ENCODE measurements at places on chromosomes 7 and 10.

GRCh38 chr10:84415539-84416244 lies 87.3 kb downstream of the CCSER2 start:
- DNase-seq: no peak

DNA sequence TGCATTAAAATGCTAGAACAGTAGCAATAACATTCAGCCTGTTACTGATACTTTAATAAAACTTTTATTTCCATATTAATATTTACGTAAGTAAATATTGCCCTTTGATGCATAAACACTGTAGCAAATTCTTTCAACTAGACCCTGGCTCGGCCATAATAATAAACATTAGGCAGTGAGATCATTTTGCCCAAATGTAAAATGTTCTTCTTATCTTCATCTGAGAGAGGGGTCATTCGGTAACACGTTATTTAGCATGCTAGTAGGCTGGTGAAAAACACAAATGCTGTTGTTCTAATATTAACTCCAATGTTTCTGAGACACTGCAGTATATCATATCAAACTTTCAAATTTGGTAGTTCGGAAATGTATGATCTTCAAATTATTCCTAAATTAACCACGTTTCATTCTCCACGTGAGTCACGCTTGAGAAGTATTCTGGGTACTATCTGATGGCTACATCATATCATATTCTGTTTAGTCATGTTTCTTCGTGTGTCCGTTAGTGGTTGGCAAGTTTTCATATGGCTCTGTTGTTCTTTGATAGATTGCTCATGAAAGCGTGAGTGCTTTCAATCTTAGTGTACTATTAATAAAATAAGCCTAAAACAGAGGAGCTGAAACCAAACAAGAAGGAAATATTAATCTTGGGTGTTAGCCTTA lies 145.8 kb downstream of the NSUN6 start:
- DNase-seq: peak; percentile 4

- DNase-seq: no peak
Measured at GRCh38 chr10:74544106-74544505, 282.3 kb upstream of the KAT6B start.

DNA sequence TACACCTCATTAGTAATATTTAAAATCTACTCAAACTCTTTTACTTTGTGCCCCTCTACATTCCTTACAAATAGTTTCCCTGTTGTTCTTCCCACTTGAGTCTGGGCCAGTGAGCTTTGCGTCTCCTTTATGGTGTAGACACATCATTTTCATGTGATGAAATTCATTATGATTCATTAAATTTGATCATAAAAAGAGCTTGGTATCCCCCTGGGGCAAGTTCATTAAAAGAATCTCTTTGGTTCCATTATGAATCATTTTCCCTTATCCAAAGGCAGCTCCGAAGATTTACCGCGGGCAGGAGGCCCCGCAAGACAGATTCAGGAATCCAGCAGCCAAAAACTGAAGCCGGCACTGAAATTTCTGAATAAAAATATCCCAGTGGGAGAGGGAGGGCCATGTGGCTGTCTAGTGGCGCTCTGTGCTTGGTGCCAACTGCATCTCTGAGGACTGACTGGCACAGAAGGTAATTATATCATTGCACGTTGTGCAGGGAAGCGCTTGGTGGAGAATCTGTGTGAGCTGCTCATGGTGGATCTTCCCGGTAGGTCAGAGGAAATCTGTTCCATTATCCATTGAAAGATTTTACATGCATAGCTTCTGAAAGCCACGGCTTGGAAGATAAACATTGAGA lies 151.4 kb upstream of the PITRM1 start:
- peak; percentile 80 for DNase-seq

GRCh38 chr7:93258661-93259060 lies 26.5 kb downstream of the VPS50 start:
- DNase-seq: peak; percentile 16

- peak; percentile 24 for DNase-seq
Measured at GRCh38 chr7:3888096-3888495, 587.0 kb downstream of the SDK1 start.

- peak; percentile 82 for DNase-seq
Measured at GRCh38 chr10:83539528-83540308, 599.6 kb upstream of the GHITM start.

GRCh38 chr10:1179346-1180070 lies 123.3 kb downstream of the WDR37 start:
- no peak for DNase-seq

DNA sequence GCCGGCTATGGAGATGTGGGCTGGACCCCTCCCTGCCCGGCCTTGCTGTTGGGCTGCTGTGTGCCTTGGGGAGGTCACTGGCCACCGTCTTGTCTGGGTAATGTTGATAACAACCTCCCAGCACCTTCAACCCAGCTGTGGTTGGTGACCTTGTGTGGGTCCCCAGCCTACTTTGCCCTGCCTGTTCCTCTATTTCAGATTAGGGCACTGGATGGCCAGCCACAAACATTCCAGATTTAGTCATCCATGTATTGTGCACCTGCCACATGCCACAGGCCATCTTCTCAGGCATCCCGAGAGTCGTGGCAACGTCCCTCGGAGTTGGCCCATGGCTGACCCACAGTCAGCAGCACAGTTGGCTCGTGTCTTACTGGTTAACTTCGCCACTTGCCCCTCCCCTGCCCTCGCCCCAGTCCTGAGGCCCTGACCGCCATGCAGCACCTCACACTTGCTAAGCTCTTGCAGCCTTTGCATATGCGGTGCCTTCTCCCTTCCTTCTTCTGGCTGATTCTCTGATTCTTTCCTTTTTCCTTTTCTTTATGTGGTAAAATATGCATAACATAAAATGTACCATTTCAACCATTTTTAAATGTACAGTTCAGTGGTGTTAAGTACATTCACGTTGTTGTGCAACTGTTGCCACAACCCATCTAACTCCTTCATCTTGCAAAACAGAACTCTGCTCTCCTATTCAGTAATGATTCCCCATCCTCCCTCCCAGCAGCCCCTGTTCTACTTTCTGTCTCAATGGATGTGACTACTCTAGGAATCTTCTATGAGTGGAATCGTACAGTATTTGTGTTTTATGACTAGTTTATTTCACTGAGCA lies 60.6 kb downstream of the PRF1 start:
- DNase-seq: no peak

GRCh38 chr7:50422858-50423257 lies 27.3 kb downstream of the FIGNL1 start:
- no peak for DNase-seq

DNA sequence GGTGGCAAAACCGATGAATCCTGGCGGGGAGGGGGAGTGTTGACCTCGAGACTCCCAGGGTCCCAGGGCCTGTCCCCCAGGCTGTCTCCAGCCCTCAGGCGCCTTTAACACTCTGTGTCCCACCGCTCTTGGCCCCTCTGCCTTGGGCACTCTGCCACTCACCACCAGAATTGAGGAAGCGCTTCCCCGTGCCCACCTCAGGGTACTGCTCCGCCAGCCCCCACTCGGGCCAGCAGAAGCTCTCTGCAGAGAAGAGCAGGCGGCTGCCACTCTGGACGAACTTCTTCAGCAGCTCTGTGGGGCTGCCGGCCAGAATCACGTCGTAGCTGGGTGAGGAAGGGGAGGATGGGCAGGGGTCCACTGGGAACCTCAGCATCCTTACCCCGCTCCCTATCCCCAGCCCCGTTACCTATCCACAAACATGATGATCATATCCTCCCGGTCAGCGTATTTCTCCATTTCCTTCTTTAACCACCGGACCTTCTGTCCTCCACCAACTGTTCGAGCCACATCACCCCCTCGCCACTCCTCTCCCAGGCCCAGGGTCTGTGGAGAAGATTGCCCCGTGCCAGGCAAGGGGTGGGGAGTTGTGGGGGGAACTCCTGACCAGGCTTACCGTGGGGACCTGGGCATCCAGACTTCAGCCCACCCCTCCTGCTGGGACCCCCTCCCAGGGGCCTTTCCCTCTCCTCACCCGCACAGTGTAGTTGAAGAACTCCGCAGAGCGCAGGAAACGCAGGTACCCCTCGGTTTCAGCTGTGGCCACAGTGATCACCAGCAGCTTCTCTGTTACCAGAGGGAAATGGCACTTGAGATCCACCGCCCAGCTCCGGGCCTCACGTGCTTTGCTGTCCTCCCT lies 1.2 kb downstream of the PLOD3 start:
- no peak for DNase-seq

GRCh38 chr7:95139922-95140321 lies 184.4 kb downstream of the PON1 start:
- no peak for DNase-seq

GRCh38 chr10:78578929-78579328 lies 489.8 kb upstream of the ZMIZ1 start:
- no peak for DNase-seq

DNA sequence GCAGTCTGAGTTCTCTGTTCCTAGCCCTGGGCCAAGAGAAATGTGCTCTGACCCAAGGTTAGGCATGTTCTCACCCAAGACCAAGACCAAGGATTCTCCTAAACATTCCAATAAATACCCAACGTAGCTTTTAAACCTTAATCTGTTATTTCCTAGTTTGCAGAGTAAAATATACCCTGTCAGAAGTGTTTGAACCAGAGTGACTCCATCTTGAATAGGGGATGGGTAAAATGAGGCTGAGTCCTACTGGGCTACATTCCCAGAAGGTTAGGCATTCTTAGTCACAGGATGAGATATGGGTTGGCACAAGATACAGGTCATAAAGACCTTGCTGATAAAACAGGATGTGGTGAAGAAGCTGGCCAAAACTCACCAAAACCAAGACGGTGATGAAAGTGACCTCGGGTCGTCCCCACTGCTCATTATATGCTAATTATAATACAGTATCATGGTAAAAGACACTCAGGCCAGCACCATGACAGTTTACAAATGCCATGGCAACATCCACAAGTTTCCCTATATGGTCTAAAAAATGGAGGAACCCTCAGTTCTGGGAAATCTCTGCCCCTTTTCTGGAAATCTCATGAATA lies 27.7 kb downstream of the PLXNA4 start:
- DNase-seq: peak; percentile 53

- no peak for DNase-seq
Measured at GRCh38 chr7:131449373-131449902, 107.0 kb downstream of the PODXL start.

DNA sequence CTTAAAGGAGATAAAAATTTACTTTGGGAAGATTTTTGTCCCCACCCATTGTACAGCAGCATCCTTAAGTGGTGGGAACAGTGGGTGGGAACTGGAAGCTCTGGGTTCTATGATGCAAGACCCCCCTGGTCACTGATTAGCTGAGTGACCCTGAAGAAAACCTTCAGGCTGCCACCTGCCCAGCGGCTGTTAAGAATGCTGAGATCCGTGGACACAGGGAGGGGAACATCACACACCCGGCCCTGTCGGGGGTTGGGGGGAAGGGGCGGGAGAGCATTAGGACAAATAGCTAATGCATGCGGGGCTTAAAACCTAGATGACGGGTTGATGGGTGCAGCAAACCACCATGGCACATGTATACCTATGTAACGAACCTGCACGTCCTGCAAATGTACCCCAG lies 14.5 kb downstream of the CARD11 start:
- no peak for DNase-seq

DNA sequence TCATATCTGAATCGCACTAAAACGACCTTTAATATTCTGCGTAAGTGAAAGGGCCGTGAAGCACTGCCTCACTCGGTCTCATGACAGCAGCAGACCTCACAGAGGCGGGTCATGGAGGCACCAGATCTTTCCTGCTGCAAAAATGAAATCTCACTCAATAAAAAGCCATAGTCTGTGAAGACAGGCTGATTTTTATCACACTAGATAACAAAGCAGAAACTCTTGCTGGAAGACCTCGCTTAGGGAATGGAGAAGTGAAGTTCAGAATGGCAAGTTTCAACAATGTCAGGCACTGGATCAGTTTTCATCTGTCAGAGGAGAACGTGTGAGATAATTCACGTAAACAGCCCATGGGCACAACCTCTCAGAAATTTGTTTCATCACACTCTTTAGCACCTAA lies 8.0 kb downstream of the SEPHS1 start:
- DNase-seq: no peak

DNA sequence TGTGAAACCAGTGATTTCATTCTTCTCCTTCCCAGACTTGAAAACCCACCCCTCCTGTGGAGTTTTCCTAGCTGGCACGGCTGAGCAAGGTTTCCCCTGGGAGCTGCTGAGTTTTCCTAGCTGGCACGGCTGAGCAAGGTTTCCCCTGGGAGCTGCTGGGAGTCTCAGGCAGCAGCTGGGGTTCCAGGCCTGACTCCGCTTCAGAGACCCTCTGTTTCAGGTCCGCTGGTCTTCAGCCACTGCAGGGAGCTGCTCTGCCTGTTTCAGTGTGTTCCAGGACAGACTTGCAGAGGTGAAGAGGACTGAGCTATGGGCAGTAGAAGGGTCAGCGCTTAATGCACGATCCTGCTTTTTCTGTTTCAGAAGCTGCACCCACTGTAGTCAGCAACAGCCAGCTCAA lies 104.9 kb downstream of the XRCC2 start:
- DNase-seq: no peak

- DNase-seq: no peak
Measured at GRCh38 chr10:26044141-26044749, 110.2 kb downstream of the MYO3A start.

- DNase-seq: no peak
Measured at GRCh38 chr10:72056113-72056512, 32.2 kb downstream of the SPOCK2 start.

- DNase-seq: peak; percentile 78
Measured at GRCh38 chr10:104332243-104333031, 5.8 kb downstream of the ITPRIP start.

DNA sequence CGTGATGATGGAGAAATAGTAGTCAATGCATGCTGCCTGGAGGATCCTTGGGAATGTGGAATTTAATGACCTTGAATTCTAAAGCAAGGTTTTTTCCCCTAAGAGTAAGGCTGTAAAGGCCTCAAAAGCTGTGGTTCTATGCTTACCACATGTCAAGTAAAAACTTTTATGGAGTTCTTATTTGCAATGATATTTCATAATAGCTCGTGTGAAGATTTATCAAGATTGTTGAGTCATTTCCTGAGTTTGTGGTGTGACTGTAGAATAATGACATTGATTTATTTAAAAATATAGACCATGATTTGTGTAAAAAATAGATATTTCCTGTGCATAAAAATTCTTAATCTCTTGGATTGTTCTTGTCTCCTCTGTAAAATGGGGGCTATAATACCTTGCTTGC lies 67.5 kb upstream of the SORCS1 start:
- DNase-seq: no peak

DNA sequence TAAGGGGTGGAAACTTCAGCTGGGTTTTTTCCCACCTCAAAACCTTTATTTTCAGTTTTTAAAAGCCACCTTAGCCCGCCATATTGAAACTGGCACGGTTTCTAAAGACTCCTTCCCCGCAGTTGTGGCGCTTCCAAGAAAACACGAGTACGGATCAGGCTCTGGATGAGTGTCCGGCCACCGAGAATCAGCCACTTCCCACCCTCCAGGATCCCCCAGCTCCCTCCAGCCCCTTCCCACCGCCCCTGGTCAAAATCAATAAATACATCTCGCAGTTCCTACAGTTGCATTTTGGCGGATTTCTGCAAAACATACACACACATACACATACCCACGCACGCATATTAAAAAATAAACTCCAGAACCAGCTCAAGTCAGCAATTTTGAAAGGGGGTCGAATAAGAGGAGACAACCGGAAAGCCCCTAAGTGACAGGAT lies 1.1 kb downstream of the SFMBT2 start:
- no peak for DNase-seq
